Stimulated activated CD8-positive, alpha-beta memory T cell treated with anti-CD3 and anti-CD28 coated beads, Interleukin-2, amount 100 ng/mL, for 1 hour (primary cell): ENCODE measurements at places on chromosomes 2 and 18.

DNA sequence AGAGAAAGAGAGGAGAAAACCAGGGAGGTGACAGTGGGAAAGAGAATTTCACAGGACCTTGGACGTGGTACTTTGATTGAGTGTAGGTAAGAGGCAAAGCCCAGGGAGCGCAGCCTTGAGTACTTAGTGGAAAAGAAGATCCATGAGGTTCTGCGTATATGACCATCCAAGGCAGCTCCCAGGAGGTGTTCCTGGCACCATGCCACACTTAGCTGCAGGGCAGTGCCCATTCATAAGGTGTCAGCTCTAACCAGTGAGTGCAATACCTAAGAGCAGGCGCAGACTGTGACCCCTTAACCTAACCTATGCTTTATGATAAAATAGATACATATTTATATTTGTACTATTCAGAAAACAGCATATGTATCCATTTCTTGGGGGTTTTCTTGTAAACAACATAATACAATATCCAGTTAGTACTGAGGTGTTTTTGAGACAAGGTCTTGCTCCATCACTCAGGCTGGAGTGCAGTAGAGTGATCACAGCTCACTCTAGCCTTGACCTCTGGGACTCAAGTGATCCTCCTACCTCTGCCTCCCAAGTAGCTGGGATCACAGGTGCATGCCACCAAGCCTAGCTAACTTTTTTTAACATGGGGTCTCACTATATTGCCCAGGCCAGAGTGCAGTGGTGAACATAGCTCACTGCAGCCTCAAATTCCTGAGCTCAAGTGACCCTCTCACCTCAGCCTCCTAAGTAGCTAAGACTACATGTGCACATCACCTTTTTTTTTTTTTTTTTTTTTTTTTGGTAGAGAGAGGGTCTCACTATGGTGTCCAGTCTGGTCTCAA is 174.6 kb downstream of the GFPT1 start:
- DNase-seq, result no peak

- DNase-seq, result no peak
These were observed 19.4 kb upstream of the TMX3 start for GRCh38 chr18:68734308-68734707.

DNA sequence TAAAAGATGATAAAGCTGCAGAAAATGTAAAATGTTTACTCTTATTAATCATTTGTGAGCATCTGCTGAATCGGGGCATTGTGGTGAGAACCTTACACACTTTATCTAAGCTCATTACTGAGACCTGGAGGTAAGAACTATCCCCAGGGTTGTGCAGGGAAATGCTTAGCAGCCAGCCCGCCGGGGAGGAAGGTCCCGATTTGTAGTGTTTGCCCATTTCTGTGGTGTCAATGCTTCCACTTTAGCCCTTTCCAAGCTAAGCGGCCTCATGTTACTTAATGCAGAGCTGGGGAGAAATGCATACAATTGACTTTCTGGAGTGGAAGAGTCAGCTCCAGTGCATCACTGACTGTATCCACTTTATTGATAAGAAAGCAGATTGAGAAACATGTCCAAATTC is 20.8 kb upstream of the KCNK3 start:
- DNase-seq, result no peak

- DNase-seq, result no peak
These were observed 65.6 kb downstream of the NRP2 start for GRCh38 chr2:205747829-205748386.

DNA sequence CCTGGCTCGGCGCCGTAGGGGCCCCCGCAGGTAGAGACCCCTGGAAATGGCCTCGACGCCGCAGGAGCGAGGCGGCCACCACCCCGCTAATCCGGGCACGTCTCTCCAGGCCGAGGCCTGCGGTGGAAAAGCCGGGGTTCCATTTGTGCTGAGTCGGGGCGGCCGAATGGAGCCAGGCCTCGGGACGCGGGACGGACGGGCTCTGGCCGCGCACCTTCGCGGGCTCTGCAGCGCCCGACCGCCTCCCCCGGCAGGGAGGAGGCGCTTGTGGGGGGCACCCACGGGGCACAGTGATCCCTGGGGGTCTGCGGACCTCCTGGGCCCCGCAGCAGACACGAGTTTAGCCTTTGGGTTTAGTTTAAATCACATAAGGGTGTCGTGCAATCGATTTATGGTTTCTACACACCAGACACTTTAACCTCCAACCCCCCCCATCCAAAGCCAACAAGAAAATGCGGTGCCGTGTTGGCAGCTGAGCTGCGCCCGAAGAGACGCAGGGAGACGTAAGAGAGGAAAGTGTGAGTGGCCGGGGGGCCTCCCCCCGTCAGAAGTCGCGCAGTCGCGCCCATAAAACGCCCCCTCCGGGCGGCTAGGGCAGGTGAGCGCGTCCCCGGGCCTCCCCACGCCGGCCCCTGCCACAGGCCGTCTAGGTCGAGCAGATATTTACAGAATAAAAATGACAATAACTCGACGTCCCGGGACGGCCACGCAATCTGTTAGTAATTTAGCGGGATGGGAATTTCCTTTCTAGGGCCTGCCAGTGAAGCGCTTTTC is 1.0 kb upstream of the NFATC1 start:
- DNase-seq, result peak; percentile 41

- no peak for DNase-seq
These were observed 338.3 kb upstream of the ZEB2 start for GRCh38 chr2:144858211-144858610.

GRCh38 chr18:64091526-64091925 is 57.4 kb downstream of the LINC00305 start:
- DNase-seq, result no peak
